ENCODE measurements at places on chromosomes 11 and 22. TPM values are rescaled to one million over a fixed set of nuclear protein-coding genes. Genes with fewer than 3 reads are reported as not detected.

GRCh38 chr22:27810609-27811151 lies 9.1 kb upstream of the MN1 start:
- no peak overlapping the region for H3K27ac ChIP-seq
- H3K27me3 ChIP-seq = no peaks in the 10 kb centered on the region
- peaks cover 10% of the 10 kb centered on the region for H3K4me1 ChIP-seq
- DNase-seq = no peak
- no peaks in the 10 kb centered on the region for H3K36me3 ChIP-seq

DNA sequence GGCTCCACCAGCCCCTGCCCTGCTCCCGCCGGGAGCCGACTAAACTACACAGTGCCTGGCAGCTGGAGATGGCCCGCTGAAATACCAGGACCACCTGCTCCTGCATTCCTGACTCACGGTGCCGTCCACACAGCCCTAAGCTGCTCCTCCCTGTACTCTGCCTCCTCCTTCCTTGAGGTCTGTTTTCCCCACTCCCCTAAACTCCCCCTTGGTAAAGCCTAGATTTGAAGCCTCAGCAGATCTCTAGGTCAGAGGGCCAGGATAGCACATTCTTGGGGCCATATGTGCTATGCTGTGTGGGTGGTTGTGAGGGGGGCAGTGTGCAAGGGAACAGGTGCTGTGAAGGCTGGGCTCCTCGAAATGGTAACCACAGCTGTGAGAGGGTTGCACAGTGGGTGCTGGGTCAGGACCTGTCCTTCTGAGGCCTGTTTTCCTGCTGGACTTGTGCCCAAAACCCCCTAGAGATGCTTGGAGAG lies 9.7 kb downstream of the LRFN4 start:
- H3K27me3 ChIP-seq = no peaks in the 10 kb centered on the region
- H3K4me1 ChIP-seq = peaks cover 5% of the 10 kb centered on the region
- H3K27ac ChIP-seq = no peak overlapping the region
- no peaks in the 10 kb centered on the region for H3K36me3 ChIP-seq

DNA sequence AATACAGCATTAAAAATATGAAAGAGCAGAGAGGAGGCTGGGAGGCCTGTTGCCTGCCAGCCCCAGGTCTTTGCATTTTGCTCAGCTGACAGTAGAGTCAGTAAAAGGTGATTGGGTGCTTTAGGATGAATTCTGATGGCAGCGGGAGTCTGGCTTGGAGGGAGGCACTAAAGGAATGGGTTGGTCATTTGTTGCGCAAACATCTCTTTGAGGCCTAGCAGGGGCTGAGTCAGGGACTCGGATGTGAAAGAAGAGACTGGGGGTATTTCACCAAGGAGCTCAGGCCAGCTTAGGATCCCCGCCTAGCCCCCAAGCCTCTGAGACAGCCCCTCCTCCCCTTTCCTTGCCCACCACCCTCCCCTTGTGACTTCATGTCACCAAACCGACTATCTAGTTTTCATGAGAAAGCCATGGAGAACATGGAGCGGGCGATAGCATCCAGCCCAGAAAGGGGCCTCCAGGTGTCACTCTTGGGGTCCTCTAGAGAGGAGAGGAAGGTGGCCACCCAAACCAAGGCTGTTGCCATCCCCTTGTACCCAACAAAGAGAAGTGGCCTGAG lies 9.7 kb downstream of the DGKZ start:
- DNase-seq = peak; percentile 81
- H3K27ac ChIP-seq = no peak overlapping the region
- H3K4me1 ChIP-seq = peaks cover 16% of the 10 kb centered on the region
- no peaks in the 10 kb centered on the region for H3K36me3 ChIP-seq
- no peaks in the 10 kb centered on the region for H3K27me3 ChIP-seq
- H3K4me3 ChIP-seq = no peak overlapping the region

DNA sequence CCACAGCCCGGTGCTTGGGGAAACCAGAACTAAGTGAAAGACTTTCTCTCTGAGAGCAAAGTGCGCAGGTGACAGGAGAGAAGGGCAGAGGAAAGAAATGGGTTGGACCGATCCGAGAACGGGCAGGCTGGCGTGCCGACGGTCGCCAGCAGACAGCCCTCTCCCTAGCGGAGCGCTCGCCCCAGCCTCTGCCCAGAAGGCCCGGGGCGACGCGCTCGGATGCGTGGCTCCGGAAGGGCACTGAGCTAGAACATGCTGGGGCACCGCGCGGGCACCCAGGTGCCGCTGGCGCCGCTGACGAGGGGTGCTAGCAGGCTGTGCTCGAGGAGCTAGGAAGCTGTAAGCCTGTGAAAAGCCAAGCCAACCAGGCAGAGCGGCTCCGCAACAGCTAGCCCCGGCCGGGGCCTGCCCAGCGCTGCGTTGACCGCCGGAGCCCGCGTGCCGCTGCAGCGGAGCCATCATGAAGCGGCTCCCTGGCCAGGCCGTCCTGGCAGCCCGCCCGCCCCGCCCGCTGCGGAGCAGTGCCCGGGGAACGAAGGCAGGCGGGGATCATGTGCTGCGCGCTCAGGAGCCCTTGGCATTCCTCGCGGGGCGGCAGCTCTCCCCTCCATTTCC lies 22.1 kb upstream of the RRAS2 start:
- no peak overlapping the region for H3K27ac ChIP-seq
- no peaks in the 10 kb centered on the region for H3K36me3 ChIP-seq
- peak; percentile 71 for DNase-seq
- no peaks in the 10 kb centered on the region for H3K4me1 ChIP-seq
- H3K27me3 ChIP-seq = peaks cover 51% of the 10 kb centered on the region

DNA sequence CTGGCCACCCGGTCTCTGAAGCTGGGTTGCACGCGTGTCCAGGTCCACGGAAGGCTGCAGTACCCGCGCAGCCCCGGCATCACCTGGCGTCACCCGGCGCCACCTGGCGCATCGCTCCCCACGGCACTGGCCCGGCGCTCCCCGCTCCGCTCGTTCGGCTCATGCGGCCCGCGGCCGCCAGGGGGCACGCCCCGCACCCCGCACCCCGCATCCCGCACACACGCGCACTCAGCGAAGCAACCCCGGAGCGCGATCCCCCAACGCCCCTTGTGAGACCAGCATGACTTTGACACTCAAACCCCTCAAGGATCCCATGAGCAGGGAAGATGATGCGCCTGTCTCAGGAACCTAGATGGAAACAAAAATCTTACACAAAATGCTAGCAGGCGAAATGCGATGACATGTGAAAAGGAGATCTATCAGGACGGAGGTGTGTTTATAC lies 11.9 kb downstream of the B3GNT6 start:
- H3K27me3 ChIP-seq = peaks cover 10% of the 10 kb centered on the region
- DNase-seq = peak; percentile 63
- no peaks in the 10 kb centered on the region for H3K36me3 ChIP-seq
- H3K27ac ChIP-seq = no peak overlapping the region
- no peak overlapping the region for H3K4me3 ChIP-seq
- no peaks in the 10 kb centered on the region for H3K4me1 ChIP-seq

DNA sequence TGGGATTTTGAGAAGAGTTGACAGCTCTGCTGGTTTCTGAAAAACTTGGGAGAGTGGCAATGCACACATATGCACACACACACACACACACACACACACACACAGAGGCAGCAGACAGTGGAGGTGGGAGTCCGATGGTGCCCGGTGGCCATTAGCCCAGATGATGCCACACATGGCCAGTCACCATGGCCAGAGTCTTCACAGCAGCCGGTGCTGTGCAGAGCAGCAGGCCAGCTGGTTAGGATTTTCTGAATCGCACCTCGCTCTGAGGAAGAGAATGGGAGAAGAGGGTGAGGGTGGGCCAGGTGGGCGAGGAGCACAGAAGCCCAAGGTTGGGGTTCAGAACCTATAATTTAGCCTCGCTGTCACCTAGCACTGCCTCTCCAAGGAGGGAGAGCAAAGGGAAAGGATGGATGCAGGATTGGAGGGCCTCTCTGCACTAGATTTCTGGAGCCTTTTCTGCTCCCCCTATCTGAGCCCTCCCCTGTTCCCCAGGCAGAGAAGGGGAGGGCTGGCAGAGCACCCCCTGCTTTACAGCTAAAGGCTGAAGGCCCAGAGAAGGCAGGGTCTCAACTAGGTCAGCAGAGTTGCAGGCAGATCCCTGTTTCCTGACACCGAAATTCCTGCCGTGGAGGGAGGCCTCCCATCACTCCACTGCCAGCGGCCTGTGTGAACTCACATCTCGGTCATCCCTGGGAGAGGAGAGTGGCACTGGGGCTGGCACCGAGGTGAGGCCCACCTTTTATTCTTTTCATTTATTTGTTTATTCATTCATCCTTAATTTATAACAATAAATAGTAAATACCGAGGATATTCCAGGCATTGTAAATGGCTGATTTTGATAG lies 25.8 kb upstream of the FXYD6 start:
- no peak overlapping the region for H3K27ac ChIP-seq
- H3K4me3 ChIP-seq = no peak overlapping the region
- peaks cover 6% of the 10 kb centered on the region for H3K27me3 ChIP-seq

DNA sequence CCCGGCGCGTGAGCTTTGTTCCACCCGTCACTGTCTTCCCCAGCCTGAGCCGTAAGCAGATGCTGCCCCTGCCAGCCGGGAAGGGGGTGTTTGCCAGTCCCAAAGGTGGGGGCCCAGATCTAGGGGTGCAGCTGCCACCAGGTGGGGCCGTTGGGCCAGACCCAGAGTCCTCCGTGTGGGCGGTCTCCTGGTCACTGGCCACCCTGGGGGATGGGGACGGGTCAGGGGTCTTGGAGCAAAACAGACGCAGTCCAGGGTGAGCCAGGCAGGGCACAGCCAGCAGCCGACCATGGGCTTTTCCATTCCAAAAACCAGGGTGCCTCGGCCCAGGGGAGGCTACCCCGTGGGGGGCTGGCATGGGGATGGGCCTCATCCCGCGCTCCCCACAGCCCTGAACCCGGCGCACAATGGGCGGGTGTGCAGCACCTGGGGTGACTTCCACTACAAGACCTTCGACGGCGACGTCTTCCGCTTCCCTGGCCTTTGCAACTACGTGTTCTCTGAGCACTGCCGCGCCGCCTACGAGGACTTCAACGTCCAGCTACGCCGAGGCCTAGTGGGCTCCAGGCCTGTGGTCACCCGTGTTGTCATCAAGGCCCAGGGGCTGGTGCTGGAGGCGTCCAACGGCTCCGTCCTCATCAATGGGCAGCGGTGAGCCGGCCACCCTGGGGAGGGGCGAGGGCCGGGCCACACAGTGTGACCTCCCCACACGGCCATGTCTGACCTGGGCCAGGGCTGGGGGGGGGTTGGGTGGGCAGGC lies 3.5 kb downstream of the MUC5B start:
- H3K4me1 ChIP-seq = no peaks in the 10 kb centered on the region
- H3K27me3 ChIP-seq = no peaks in the 10 kb centered on the region
- H3K27ac ChIP-seq = no peak overlapping the region
- H3K4me3 ChIP-seq = no peak overlapping the region
- DNase-seq = no peak

- no peak overlapping the region for H3K4me3 ChIP-seq
- no peaks in the 10 kb centered on the region for H3K36me3 ChIP-seq
- no peaks in the 10 kb centered on the region for H3K4me1 ChIP-seq
- no peak overlapping the region for H3K27ac ChIP-seq
These were observed 192.2 kb downstream of the MIAT start for GRCh38 chr22:26849575-26849974.

GRCh38 chr11:2547806-2548205 lies 103.0 kb downstream of the KCNQ1 start:
- no peaks in the 10 kb centered on the region for H3K4me1 ChIP-seq
- H3K36me3 ChIP-seq = no peaks in the 10 kb centered on the region
- no peak overlapping the region for H3K4me3 ChIP-seq
- H3K27me3 ChIP-seq = peaks cover 28% of the 10 kb centered on the region

- H3K27ac ChIP-seq = no peak overlapping the region
- H3K4me3 ChIP-seq = no peak overlapping the region
- no peak for DNase-seq
These were observed 21.2 kb downstream of the UPB1 start for GRCh38 chr22:24516301-24516737.

DNA sequence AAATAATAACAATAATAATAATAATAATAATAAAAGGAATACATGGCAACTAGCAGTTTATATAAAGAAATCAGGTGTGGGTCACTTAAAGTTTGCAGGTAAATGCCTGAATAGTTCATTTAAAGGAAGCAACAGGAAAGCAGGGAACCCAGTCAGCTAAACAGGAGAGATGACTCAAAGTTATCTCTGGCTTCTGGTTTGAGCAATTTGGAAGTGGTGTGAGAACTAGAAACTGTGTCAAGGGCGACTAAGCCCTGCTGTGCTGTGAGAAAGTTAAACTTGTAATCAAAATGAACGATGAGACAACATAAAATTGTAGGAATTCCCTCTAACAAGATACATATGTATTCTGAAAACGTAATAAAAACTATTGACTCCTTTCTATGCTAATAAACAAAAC lies 35.5 kb downstream of the SLC22A9 start:
- DNase-seq = no peak
- no peaks in the 10 kb centered on the region for H3K36me3 ChIP-seq
- no peaks in the 10 kb centered on the region for H3K27me3 ChIP-seq
- no peak overlapping the region for H3K27ac ChIP-seq

- H3K4me1 ChIP-seq = no peaks in the 10 kb centered on the region
- no peak overlapping the region for H3K4me3 ChIP-seq
- H3K27ac ChIP-seq = no peak overlapping the region
- DNase-seq = no peak
These were observed 13.8 kb downstream of the SDHD start for GRCh38 chr11:112100462-112100861.

DNA sequence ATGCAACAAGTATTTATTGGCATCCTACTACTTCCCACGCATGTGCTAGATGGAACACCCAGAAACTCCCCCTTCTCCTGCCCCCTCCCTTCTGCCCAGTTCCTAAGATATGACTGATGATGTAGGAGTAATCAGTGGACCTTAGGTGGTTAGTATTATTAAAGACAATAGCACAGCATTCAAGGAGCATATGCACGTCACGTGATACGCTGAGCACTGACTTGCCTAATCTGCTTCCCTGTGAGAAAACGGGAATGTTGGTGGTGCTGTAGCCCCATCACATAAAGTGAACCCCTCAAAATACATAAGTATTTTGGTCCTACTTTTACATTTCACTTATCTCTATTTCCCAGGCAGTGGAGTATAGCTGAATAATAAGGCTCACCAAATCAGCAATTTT lies 12.4 kb downstream of the DRD2 start:
- H3K27me3 ChIP-seq = peaks cover 3% of the 10 kb centered on the region
- H3K36me3 ChIP-seq = no peaks in the 10 kb centered on the region
- no peak overlapping the region for H3K4me3 ChIP-seq
- H3K27ac ChIP-seq = no peak overlapping the region
- H3K4me1 ChIP-seq = no peaks in the 10 kb centered on the region

The VPREB1 gene
- not detected for total RNA-seq

The ADAMTS8 gene
- total RNA-seq = 6.6 TPM

The DEPDC7 gene
- total RNA-seq = 2.6 TPM

The RNF215 gene
- 39.8 TPM for total RNA-seq

The FXYD2 gene
- total RNA-seq = 0.07 TPM

The ALDH3B1 gene
- 0.45 TPM for total RNA-seq

The PARVG gene
- 0.33 TPM for total RNA-seq
